Iris pigment epithelial cell (primary cell): ENCODE measurements at places on chromosomes 7 and 10.

- no peak for DNase-seq
Observed at GRCh38 chr7:44982535-44982923, 3.7 kb upstream of the MYO1G start.

DNA sequence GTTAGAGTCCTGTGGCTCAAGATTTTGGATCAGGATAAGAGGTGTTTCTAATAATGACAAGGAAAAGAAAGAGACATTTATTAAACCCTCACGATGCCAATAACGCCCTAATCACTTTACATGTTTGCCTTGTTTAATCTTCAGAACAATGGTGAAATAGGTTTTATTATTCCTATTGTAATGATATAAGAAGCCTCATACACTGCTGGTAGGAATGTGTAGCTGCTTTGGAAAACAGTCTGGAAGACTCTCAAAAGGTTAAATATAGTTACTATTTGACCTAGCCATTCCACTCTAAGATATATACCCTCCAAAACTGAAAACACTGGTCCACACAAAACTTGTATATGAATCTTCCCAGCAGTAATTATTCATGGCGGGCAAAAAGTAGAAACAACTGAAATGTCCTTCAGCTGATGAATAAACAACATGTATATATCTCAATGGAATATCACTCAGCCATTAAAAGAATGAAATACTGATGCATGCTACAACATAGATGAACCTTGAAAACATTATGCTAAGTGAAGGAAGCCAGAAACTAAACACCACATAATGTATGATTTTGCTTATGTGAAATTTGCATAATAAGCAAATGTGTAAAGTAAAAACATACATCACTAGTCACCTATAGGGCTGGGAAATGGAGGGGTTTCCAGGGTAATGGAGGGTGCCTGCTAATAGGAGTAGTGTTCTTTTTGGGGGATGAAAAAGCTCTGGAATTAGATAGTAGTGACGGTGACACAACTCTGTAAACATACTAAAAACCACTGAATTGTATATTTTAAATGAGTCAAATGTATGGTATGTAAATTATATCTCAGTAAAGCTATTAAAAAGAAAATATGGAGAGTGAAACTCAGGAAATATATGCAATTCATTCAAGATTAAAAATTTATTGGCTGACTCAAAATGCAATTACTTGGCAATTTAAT is 76.9 kb upstream of the ANK3 start:
- peak; percentile 22 for DNase-seq

GRCh38 chr10:53432035-53432434 is 659.5 kb upstream of the MBL2 start:
- DNase-seq = no peak

DNA sequence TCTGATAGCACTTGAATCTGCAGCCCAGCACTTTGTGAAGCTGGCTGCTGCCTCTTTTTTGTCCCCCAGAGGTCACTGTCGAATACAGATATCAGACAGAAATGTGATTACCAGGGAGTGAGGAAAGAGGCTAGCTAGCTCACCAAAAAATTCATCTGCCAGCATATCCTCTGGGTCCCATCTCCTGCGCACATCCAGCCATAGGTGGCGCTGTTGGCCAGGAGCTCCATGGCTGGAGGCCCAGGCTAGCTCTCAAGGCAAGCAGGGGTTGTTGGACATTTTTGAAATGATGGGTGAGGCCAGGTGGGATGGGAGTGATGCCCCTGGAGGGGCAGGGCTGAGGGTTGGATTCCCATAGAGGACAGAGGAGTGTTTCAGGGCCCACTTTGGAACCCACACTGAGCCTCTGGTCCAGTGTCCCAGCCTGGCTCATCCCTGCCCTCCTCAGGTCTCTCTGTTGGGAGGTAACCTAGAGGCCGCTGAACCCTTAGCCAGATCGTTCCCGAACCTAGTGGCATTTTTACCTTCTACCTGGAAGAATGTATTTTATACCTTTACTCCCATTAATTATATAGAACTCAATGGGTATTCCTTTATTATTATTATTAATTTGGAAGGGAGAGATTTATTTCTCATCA is 14.8 kb downstream of the DPCD start:
- DNase-seq = peak; percentile 69

DNA sequence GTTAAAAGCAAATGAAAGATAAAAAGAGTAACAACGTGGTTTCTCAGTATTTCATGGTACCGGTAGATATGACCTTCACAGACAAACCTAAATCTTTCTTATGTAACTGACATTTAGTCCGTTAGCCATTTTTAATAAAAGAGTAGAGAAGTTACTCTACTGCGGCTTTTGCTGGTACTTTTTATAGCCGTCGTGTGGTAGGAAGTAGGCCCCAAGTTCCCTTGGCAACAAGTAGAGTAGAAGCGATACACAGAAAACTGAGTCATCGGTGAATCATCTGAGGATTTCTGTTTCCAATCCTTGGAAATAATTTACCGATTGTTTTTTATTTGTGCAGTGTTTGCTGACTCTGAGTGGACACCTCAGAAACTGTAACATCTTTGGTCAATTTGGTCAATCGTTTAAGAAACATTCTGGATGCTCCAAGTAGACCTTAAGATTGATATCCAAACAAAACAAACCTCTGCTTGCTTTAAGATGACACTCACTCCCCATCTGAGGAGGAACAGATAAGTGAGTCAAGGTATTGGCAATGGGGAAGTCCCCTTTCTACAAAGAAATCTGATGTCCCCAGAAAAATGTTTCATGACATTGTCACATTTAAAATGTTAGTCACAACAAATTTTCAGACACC is 63.9 kb upstream of the AHR start:
- peak; percentile 95 for DNase-seq

- DNase-seq = no peak
Observed at GRCh38 chr10:13043520-13043919, 42.0 kb upstream of the CCDC3 start.

- DNase-seq = peak; percentile 34
Observed at GRCh38 chr7:150406567-150407421, 27.7 kb downstream of the ZNF775 start.

GRCh38 chr10:87093632-87094372 is 841 bp downstream of the GLUD1 start:
- peak; percentile 39 for DNase-seq

DNA sequence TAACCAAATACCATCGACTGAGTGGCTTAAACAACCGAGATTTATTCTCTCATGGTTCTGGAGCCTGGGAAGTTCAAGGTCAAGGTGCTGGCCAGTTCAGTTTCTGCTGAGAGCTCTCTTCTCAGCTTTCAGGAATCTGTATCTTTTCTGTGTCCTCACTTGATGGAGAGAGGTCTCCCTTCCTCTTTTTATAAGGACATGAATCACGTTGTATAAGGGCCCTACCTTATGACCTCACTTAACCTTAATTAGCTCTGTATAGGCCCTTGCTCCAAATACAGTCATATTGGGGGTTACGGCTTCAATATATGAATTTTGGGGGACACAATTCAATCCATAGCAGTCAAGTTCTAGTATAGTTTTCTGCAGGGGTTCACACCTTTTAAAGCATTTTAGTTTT is 135.2 kb upstream of the ADO start:
- DNase-seq = no peak

GRCh38 chr10:25639646-25640045 is 294.4 kb upstream of the MYO3A start:
- peak; percentile 21 for DNase-seq

- DNase-seq = no peak
Observed at GRCh38 chr7:66535414-66536329, 93.0 kb upstream of the KCTD7 start.

GRCh38 chr10:62761115-62761514 is 43.4 kb upstream of the ADO start:
- no peak for DNase-seq

- DNase-seq = peak; percentile 90
Observed at GRCh38 chr10:92972066-92972870, 88.3 kb upstream of the CYP26C1 start.

- DNase-seq = peak; percentile 32
Observed at GRCh38 chr7:107856806-107857540, 34.0 kb upstream of the DLD start.

DNA sequence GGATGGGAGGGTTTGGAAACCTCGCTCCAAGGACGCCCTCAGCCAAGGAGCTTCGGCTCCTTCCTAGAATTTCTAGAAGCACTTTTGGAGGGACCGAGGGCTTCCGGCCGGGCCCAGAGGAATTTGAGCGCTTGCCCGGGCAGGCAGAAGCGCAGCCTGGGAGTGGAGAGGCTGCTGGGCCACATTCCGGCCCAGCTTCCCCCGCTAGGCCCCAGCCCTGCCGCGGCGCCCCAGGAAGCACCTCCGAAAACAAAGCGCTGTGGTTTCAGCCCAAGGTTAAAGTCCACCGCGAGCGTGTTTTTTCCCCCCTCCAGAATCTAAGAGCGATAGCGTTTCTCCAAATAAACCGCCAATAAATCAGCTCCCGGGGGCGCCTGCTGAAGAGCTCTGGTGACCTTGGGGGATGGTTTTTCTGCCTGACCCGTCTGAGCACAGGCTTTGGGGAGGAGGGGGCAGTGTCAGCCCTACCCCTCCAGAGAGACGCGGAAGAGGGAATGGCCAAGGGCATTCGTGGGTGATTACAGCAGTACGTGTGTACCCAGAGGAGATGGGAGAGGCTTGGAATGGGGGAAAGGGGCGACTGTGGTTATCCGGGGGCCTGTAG is 5.7 kb upstream of the TNRC18 start:
- peak; percentile 74 for DNase-seq

GRCh38 chr7:95304990-95305389 is 19.3 kb downstream of the PON1 start:
- no peak for DNase-seq

- no peak for DNase-seq
Observed at GRCh38 chr7:2993868-2994267, 49.8 kb downstream of the CARD11 start.

DNA sequence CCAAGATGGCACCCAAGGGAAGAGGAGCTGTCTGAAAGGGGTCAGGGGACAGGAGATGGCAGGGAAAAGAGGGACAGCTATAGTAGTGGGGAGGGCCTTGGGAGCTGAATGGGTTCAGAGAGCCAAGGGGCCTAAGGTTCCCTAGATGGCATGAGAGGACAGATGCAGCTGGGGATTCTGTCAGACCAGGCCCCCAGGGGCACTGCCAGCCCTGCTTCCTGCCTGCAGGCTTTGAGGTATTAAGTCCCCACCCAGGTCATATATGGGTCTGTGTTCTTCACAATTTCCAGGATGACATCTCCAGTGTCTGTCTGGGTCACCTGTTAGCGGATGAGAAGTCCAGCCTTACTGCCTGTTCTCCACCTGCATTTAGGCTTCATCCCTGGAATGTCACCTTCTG is 56.7 kb downstream of the NEURL1 start:
- DNase-seq = no peak

DNA sequence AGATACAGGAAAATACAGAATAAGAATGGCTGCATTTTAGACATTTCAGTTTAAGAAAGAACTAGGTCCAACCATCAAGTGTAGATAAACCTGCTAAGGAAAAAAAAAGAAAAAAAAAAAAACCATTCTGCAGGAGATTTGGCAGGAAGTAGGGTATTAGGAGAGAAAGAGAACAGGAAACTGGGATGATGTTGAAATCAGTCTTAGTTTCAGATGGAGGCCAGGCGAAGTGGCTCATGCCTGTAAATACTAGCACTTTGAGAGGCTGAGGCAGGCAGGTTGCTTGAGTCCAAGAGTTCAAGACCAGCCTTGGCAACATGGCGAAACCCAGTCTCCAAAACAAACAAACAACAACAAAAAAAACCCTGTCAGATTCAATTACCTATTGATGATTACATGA is 120.2 kb downstream of the RAB11FIP2 start:
- peak; percentile 78 for DNase-seq

DNA sequence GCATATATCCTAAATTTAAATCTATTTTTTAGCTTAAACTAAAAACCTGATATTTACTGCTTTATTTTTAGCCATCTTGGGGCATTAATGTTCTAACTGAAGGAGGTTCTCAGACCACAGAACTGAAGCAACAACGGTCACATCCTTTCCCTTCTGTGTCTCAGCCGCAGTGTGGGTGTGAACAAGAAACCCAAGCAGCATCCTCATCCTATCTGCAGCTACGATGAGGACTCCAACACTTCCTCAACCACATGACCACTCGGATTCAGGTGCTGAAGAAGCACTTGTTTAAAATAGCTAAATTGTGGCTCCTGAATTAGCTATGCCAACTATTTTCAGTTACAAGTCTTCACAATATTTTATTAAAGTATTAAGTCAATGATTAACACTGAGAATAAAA is 5.3 kb downstream of the ESYT2 start:
- no peak for DNase-seq

GRCh38 chr10:104201636-104202035 is 30.5 kb downstream of the CFAP43 start:
- no peak for DNase-seq

DNA sequence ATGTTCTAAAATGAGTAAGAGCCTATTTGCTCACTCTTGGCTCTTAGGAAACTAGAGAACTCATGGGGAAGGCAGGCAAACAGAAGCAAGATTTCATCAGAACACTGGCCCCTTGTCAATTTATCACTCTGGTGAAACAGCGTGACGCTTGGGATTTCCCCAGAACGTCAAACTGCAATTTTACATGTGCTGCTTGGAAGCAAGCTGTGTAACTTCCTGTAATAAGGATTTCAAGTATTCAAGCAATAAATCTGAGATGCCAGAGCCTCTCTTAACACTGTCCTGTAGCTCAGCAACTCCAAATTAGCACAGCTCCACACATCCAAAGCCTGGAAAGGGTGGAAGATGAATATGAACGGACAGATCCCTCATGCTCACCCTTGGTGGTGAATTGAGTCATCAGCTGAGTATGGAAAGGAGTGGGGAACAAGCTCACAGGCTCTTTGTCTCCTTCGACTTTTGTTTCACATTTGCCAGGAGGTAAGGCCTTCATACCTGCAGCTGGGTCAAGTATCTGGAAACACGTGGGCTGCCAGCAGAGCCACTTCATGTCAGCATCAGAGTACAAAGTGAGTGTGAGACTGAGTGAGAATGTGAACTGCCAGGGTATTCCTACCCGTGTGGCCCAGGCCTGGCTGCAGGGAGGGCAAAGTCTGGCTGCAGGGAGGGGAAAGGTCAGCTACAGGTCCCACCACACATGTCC is 140.4 kb upstream of the NAMPT start:
- DNase-seq = peak; percentile 100

- no peak for DNase-seq
Observed at GRCh38 chr7:25726170-25726780, 425.7 kb upstream of the NFE2L3 start.

DNA sequence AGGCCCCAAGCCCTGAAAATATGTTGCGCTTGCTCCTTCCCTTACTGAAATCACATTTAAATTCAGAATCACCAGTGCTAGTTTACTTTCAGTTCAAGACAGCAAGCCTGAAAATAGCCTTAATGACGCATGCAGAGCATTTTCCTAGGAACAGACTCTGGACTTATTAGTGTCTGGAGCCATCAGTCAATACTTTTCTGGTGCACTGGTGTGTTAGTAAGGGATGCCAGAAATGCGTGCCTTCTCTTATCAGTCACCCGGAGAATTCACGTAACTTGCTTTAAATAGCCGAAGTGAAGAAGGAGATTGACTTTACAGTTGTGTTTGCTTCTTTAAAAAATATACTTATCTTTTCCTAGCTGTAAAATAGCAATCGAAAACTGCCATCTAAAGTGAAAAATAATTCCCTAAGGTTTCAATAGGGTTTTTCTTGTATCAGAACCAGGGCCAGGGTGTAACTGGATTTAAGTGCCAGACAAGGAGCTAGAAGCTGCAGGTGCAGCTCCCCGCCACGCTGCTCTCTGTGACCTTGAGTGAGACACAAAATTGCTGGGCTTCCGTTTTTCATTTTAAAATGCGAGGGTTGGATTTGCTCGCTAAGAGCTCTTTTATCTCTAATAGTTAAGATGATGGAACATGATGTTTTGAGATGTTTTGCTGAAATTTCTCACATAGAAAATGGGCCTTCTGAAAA is 177.8 kb downstream of the NSUN6 start:
- DNase-seq = peak; percentile 9

GRCh38 chr7:89623018-89623672 is 531.1 kb upstream of the STEAP1 start:
- DNase-seq = peak; percentile 44
